ENCODE measurements at places on chromosomes 6 and 20. TPM values are rescaled to one million over a fixed set of nuclear protein-coding genes. Genes with fewer than 3 reads are reported as not detected.

ZSCAN12 gene
- total RNA-seq, result 3.6 TPM

- no peak for DNase-seq
These were observed 19.7 kb upstream of the UST start for GRCh38 chr6:148727104-148727503.

CASS4 gene
- 0.07 TPM for total RNA-seq

SPDEF gene
- total RNA-seq, result not detected

- DNase-seq, result no peak
These were observed 117.0 kb upstream of the OGFRL1 start for GRCh38 chr6:71171497-71172070.

GRCh38 chr6:69768664-69769063, 28.1 kb downstream of the LMBRD1 start:
- no peak for DNase-seq

DNA sequence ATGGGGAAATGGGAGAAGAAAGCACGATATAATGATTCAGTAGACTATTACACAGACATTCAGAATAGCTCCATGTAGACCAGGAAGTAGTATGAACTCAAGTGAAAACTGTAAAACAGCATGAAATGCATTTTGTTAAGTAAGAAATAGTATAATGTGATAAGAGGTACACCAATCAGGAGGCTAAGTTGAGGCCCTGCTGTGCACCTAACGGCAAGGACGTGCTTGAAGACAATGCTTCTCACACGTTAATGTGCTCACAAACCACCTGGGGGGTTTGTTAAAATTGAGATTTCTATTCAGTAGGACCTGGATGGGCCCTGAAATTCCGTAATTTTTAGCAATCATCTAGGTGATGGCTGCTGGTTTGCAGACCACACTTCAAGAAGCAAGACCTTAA, 178.9 kb upstream of the SULF2 start:
- DNase-seq, result no peak

STK4 gene
- total RNA-seq, result 30.1 TPM

GRCh38 chr6:170329321-170329720, 22.8 kb downstream of the FAM120B start:
- DNase-seq, result no peak

GRCh38 chr6:26260110-26260637, 104.8 kb upstream of the BTN3A2 start:
- no peak for DNase-seq

- DNase-seq, result no peak
These were observed 51.4 kb upstream of the JARID2 start for GRCh38 chr6:15194453-15194852.

DNA sequence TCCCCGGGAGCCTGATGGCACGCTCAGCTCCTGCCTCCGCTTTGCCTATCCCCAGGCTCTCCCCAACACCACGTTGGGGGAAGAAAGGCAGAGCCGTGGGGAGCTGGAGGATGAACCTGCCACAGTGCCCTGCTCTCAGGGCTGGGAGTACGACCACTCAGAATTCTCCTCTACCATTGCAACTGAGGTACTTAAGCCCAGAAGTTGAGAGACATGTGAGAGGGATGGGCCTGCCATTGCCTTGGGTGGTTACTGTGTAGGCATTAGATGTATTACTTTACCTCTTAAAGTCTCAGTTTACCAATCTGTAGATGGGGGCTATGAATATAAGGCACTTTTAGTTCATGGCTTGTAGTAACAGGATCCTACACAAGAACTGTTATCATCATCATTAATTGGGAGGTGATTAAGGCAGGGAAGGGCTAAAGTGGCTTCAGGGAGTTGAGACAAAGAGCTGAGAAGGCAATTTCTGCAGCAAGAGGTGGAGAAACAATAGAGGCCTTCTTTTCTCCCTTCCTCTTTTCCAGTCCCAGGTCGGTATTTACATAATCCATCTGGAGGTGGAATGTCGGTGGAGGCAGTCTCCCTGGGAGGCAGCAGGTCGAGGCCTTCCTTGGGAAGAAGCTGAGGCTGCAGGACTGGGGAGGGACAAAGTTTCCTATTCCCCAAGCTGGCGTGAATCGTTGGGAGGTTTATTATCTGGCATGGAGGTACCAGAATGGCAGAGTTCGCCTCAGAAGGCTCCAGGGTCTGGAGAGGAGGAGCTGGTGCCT, 691 bp downstream of the SLC22A7 start:
- no peak for DNase-seq

DNA sequence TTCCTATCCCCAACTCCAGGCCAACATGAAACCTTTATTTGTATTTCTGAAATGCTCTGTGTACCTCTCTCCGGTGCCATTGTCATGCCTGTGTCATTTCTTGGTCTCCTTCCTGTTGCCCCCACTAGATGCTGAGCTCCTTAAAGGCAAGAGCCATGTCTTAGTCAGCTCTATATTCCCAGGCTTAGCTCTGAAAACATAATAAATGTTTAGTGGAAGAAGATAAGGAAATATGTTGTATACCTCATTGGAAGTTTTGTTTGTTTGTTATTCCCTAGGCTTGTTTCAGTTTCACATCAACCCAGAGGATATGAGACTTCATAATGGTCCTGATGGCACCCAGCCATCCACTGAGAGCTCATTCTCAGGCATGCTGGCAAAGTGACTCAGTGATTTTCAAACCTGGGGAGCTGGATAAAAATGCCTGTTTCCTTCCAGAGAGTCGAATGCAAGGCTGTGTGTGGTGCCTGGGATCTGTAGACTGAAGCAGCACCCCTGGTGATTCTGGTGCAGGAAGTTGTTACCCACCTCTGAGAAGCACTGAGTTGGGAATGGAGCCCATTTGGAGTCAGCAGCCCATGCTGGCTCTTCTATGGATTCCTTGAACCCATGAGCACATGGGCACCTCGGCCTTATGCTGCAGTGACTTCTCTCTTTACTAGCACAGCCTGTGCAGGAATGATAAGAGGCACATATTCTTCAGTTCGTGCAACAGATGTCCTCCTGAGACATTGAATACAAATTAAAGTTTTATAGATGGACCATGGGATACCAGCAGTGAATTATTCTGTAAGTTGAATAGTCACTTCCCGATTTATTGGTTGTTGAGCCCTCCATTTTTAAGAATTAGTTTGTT, 205.2 kb downstream of the FARS2 start:
- DNase-seq, result peak; percentile 29

DNA sequence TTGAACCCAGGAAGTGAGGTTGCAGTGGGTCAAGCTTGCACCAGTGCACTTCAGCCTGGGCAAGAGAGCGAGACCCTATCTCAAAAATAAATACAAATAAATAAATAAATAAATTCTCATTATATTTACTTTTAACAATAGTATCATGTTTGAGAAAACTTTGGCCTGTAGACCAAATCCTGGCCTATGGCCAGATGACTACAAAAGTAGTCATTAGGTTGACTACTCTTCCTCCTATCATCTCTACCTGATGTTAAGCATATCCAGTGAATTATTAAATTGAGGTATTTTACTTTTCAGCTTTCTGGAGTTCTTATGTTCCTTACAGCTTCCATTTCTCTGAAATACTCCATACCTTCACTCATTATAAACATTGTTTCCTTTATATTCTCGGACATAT, 280.6 kb downstream of the LAMA2 start:
- no peak for DNase-seq

NEU1 gene
- total RNA-seq, result 71.7 TPM

RNGTT gene
- 23.3 TPM for total RNA-seq

DNA sequence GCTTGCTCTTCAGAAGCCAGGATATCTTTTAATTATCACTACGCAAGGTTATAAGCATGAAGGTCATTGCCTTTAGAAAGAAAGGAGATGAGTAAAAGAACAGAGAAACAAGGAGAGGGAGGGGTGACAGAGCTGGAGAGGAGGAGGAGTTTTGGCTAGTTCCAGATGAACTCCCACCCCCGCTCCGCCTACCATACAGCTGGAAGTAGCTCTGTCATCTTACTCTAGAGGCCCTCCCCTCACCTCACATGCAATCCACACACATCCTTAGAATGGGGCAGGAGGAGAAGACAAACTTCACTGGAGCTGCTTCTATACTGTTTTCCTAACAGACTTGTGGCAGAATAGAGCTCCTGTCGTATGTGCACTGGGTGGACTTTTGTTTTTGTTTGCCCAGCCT, 144.7 kb downstream of the SCML4 start:
- DNase-seq, result no peak

DNA sequence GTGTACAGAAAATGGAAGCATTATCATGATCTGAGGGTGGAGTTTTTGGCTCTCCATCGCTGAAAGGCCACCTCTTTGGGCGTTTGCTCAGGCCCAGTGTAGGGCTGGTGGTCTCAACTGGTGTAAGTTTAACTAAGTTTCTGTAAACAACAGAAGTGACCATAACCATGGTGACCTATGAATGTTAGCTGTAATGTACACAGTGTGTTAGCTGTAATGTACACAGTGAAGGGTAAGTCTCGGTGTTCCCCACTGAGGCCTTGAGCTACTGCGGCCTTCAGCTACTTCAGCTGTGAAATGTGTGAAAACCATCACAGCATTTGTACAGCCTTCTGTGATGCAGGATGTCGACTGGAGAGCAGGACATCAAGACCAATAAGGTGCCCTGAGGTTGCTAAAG, 185.2 kb downstream of the MYLK4 start:
- no peak for DNase-seq

BTNL2 gene
- total RNA-seq, result not detected

GRCh38 chr6:63997734-63998133, 362.1 kb downstream of the PHF3 start:
- DNase-seq, result no peak

DNA sequence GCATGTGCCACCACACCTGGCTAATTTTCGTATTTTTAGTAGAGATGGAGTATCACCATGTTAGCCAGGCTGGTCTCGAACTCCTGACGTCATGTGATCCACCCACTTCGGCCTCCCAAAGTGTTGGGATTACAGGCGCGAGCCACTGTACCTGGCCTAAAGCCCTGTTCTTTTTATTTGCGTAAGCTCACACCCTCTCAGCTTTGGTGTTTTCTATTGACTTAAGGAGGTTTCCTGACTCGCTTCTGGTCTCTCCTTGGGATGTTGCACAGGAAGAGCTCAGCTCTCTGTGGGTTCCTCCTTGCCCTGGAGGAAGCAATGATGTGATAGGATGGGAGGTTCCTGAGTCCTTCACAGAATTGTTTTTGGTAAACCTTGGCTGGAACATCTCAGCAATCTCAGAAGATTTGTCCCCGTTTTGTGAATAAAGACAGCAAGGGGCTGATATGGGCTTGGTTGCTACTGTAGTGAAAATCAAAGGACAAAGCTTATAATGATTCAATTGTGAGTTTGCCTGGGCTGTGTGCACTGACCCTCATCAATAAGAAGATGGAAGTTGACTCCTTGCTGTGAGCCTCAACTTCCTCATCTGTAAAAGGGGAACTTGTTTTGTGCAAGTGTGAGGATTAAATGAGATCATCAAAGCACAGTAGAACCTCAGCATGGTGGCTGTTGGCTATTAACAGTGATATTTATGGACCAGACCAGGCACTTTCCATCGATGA, 27.0 kb downstream of the TOX2 start:
- DNase-seq, result no peak

DNA sequence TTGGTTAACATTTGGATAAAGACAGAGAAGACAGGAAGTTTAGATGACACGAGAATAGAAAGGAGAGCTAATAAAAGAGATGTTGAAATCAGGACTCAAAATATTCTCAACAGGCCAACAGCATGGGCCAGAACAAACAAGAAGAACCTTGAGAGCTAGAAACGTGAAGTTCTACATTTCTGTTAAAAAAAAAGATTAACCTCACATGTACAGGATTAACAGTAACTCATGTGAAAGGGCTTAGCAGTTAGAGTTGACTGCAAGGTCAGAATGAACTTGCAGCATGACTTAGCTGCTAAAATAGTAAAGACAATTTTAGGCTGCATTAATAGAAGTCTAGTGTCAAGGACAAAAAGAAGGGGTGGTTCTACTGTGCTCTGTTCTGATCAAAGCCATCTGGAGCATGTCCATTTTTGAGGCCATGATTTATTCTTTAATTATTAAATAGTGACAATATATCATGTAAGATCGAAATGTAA, 331.1 kb upstream of the HSF2 start:
- DNase-seq, result no peak

TTK gene
- total RNA-seq, result 33.0 TPM

GRCh38 chr6:15888798-15889772, 226.3 kb upstream of the DTNBP1 start:
- no peak for DNase-seq

SPATS1 gene
- total RNA-seq, result not detected

TBXT gene
- not detected for total RNA-seq

GRCh38 chr6:4819706-4820283, 43.6 kb downstream of the CDYL start:
- no peak for DNase-seq

DNA sequence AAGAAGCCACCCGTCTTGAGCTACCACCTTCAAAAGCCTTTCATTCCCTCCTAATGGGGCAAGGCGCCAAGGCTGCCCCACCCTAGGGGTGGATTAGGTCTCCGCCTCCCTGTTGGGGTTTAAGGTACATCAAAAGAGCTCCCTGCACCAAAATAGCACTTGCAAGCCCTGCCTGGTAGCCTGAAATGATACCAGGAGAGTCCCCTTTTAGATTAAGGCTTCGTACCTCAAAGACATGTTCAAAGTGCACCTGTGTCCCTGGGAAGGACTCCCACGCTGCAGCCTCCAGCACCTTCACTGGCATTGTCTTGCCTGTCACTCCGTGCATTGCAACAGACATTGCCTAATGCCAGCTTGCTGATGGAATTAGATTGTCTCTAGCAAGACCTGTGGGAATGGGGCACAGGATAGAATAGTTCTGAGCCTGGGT, 15.7 kb upstream of the CDKN1A start:
- no peak for DNase-seq

DNA sequence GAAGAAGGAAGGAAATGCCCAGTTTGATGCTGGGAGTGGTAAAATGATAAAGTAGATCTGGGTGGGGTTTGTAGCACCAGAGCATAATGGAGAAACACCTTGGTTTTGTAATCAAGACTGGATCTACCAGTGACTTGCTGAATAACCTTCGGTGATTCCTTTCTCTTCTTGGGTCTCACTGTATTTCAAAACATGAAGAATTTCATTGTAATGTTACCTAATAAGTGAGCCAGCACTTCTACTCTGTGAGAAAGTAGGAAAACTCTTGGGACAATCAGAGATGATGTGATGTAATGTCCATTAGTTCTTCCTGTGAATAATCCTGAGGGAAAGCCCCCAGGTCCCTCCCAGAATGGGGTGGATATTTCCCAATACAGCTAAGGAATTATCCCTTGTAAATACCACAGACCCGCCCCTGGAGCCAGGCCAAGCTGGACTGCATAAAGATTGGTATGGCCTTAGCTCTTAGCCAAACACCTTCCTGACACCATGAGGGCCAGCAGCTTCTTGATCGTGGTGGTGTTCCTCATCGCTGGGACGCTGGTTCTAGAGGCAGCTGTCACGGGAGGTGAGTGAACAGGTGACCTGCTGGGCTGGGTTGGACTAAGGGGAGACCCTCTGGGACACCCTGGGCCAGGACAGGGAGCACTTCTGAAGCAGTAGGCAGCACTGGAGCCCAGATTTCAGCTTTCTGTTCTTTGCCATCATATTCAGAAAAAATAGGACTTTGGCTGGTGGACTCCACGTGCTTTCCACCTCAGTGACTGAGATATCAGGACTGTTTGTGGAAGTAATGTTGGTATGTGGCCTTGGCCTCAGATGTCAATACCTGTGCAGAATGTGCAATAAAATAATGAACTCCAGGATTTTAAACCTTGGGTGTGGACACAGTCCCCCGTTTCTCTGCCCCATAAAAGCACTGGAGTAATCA, at the start of gene PI3:
Gene PI3 (plus strand): TSS at position 469 of the 931 bp plus-strand sequence. CDS start 21 bp downstream, at position 490.
- DNase-seq, result no peak

- no peak for DNase-seq
These were observed 78.7 kb downstream of the CDH22 start for GRCh38 chr20:46229478-46230105.

- peak; percentile 11 for DNase-seq
These were observed 148.3 kb downstream of the GPX5 start for GRCh38 chr6:28673787-28674671.
